ENCODE measurements at places on chromosomes 5 and 9. TPM values are rescaled to one million over a fixed set of nuclear protein-coding genes. Genes with fewer than 3 reads are reported as not detected.

The NR6A1 gene
- 0.64 TPM for total RNA-seq

The C5orf34 gene
- 12.3 TPM for total RNA-seq

The OR13C3 gene
- total RNA-seq: not detected

The ARL14EPL gene
- not detected for total RNA-seq

The GARIN3 gene
- total RNA-seq: not detected
